ENCODE measurements at places on chromosomes 4 and X. TPM values are rescaled to one million over a fixed set of nuclear protein-coding genes. Genes with fewer than 3 reads are reported as not detected.

- DNase-seq, result no peak
Observed at GRCh38 chr4:2828758-2829181, 14.9 kb upstream of the ADD1 start.

DNA sequence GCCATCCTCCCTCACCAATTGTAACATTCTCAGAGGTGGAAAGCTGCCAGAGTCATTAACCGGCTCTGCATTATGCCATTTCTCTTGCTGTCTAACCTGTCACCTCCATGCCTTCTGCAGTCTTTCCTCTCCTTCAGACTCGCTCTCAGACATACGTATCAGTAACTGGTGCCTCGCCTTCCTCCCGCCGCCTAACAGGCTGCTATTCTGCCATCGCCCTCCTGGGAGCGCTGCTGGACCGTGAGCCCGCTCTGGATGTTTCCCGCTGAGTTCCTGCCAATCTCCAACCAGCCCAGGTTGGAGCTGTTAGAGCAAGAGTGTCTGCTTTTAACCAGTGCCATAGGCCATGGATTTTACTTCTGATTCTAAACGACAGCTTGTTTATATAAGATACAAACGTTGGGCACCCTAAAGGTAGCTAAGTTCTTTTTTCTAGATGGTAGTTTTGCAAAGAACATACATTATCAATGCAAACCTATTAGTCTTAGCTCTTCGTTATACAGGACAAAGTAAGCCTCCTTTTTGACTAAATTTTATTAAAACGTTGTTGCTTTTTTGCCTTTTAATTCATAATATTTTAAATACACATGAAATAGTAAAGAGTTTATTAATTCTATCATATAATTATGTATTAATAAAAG is 59.5 kb upstream of the NEIL3 start:
- DNase-seq, result peak; percentile 63

- DNase-seq, result no peak
Observed at GRCh38 chr4:158065603-158066002, 107.2 kb downstream of the GASK1B start.

DNA sequence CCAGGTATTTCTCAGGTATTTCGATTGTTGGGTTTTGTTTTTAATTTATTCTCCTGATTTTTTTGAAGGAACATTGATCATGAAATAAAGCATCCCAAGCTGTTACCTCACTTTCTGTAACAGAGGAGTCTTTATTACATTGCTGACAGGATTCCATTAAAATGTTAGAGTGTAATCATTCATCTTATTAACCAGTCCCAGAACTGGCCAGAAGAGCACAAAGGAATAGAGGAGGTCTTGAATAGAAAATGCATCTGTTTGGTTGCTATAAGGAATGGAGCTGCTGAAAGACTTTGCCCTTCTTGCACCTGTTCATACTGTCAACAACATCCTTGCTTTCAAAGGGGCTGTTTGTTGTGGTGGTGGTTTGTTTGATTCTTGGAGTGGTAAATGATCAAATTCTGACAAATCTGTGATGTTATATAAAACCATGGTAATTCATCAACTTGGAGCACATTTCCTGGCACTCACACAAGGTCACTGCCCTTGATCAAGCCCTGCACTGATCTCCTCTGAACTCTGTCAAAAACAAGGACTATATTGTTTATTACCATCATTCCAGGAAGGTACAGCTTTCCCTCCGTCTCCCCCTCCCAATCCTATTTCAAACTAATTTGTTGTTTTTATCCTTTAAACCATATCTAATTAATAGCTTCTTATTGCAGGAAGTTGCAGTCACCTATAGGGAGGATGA is 215.8 kb downstream of the PCDH19 start:
- DNase-seq, result no peak

DNA sequence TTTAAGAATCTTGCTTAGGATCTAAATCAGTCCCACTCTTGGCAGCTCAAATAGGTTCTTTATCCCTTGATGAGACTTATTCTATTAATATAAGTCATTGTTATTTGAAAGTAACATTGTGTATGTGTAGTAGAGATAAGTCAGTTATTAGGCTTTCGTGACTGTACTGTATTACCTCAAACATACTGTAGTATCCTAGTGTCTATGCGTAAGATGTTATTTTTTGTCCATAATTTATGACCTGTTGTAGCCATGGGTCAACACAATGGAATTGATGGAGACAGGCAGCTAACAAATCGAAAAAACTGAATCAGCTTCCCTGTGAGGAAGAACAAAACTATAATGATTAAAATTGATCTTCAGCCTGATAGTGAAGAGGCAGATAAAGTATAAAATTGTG is 41.8 kb downstream of the CLCN3 start:
- DNase-seq, result no peak

GRCh38 chr4:110309675-110310074 is 111.3 kb upstream of the ELOVL6 start:
- DNase-seq, result no peak

- no peak for DNase-seq
Observed at GRCh38 chrX:44828008-44828605, 15.7 kb upstream of the DUSP21 start.

The IL3RA gene
- total RNA-seq, result 0.07 TPM

The MCUB gene
- total RNA-seq, result 18.1 TPM

The METAP1 gene
- 94.4 TPM for total RNA-seq

The NEIL3 gene
- total RNA-seq, result 8.8 TPM

The FAM149A gene
- 13.9 TPM for total RNA-seq

The TENM3 gene
- total RNA-seq, result 83.5 TPM

All from H7 (cell line).